ENCODE measurements at places on chromosomes 1 and 21.

DNA sequence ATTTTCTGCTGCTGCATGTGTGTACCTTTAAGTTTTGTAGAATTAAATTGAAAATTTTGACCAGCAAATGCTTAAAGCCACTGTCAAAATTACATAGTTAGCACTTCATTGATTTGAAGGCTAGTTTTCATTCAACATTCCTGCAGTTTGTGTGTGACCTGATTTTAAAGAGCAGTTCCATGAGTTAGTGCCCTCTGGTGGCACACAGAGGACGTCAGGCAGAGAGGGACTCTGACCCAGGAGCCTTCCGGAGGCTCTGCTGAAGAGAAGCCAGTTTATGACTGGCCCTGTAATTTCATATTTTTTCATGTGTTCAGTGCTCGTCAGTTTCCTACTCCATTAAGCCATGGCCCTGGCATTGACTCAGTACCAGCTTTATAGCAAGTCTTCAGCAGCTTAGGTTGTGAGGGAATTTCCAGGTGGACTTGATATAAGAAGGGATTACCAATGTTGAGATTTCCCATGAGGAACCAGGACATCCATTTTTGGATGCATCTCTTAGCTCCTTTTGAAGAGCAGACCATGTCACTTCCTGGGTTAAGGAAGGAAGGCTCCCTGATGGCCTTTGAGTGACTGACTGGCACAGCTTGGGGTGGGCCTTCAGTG lies 104.7 kb downstream of the CAMTA1 start:
- peak; percentile 27 for DNase-seq

- DNase-seq = no peak
Measured at GRCh38 chr1:12180903-12181302, 14.1 kb downstream of the TNFRSF1B start.

- no peak for DNase-seq
Measured at GRCh38 chr1:58248791-58249190, 297.7 kb downstream of the OMA1 start.

GRCh38 chr1:30368651-30369240 lies 354.6 kb downstream of the MATN1 start:
- no peak for DNase-seq

DNA sequence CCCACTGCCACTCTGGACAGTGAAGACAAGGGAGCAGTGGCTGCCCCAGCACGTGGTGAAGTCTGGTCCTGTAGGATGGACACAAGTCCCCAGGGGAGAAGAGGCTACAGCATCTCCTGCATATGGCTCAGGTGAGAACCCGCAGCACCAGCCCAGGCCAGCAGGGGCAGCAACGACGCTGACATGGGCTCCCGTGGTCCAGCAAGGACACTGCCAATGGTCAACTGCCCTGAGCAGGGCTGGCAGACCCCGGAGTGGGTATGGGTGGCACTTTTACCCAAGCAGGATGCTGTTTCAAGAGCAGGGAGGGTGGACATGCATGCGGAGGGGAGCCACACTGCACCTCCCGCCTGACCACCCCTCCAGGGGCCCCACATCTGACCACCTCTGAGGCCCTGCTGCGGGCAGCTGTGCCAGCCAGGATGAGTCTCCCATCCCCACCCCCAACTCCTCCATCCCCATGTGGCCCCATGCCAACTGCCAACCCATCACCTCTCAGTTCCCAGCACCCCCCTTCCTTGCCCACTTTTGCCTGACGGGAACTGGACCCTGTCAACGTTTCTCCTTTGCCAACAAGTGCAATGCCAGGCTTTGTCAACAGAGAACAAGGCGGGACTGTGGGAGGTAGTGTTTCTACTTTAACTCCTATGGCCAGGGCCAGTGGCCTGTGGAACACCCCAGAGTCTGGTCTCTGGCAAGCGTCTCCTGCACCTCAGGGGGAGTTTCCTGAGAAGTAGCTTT lies 8.6 kb downstream of the MORN1 start:
- no peak for DNase-seq

- no peak for DNase-seq
Measured at GRCh38 chr1:39960431-39960958, 5.5 kb downstream of the MFSD2A start.

DNA sequence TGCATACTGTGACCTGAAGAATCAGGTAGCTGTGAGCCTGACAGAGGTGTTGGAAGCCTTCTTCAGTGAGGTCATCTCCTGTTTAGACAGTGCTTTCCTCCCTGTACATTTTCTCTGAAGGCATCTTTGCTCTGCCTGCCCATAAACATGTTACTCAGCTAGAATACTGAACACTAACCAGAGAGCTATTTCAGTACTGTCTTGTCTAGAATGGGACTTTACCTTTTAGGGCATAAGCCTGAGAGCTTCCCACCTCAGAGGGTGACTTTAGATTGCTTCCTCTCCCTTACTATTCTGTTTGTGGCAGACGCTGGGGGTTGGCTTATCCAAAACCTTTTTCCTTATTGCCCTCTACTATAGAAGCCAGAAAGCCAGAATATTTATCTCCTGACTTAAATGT lies 23.3 kb upstream of the ZNF326 start:
- no peak for DNase-seq
